ENCODE measurements at places on chromosomes 12 and 14.

DNA sequence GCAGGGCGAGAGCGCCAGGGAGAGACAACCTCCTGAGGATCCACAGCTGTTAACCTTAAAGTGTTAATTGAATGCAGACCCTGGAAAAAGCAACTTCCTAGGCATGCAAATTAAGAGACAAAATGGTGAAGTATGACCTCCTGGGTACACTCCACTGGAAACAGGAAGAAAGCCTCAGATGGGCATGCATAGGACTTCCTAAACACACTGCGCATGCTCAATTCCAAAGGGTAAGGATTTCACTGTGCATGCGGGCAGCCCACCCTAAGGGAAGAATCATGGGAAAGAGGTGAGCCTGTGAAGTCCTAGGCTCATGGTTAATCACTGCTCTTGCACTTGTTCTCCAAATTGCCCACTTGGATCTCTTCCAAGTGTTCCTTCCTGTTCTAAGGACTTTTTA lies 80.5 kb upstream of the CAPRIN2 start:
- no peak for DNase-seq

DNA sequence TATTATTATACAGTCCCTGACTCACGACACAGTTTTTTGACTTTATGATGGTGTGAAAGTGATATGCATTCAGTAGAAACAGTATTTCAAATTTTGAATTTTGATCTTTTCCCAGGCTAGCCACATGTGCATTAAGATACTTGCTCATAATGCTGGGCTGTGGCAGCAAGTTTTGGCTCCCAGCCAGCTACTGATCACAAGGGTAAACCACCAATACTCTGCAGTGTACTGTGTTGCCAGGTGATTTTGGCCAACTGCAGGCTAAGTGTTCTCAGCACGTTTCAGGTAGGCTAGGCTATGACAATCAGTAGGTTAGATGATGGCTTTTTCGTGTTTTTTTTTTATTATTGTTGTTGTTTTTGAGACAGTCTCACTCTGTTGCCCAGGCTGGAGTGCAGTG lies 69.4 kb upstream of the ACTN1 start:
- peak; percentile 49 for DNase-seq

DNA sequence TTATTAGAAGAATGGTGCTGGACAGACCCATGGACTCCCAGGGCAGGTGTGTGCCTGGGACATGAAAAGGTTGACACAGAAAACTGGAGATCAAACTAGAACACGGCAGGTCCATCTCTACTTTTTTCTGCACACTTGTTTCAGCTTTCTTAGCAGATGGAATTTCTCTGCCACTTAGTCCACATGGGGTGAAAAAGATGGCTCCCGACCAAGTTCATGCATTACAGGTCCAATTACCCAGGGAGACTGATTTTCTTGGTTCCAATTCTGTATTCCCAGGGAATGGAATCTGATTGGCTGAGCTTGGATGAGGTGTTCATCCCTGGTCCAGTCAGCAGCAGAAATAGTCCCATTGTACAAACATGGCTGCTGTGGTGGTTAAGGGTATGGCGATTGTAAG lies 238.9 kb upstream of the SRRM4 start:
- peak; percentile 4 for DNase-seq

DNA sequence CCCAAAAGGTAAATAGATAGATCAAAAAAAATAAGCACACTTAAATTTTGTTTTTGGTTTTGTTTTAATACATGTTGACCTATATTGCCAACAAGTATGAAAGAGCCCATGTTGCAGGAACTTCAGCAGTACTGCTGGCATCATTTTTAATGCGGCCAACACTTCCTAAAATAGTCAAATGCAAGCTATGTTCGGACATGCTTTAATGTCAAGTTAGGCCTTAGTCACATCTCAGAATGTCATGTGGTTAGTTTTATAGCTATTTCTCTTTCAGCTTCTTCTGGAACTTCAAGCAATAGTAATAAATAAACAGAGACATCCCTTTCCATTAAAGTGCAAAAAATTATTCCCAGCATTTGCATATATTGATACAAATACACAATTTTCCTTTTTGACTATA lies 153.4 kb downstream of the PIK3C2G start:
- no peak for DNase-seq

GRCh38 chr12:11015775-11016430 lies 6.5 kb downstream of the TAS2R19 start:
- DNase-seq, result no peak

GRCh38 chr14:28596391-28596790 lies 170.2 kb upstream of the FOXG1 start:
- no peak for DNase-seq

DNA sequence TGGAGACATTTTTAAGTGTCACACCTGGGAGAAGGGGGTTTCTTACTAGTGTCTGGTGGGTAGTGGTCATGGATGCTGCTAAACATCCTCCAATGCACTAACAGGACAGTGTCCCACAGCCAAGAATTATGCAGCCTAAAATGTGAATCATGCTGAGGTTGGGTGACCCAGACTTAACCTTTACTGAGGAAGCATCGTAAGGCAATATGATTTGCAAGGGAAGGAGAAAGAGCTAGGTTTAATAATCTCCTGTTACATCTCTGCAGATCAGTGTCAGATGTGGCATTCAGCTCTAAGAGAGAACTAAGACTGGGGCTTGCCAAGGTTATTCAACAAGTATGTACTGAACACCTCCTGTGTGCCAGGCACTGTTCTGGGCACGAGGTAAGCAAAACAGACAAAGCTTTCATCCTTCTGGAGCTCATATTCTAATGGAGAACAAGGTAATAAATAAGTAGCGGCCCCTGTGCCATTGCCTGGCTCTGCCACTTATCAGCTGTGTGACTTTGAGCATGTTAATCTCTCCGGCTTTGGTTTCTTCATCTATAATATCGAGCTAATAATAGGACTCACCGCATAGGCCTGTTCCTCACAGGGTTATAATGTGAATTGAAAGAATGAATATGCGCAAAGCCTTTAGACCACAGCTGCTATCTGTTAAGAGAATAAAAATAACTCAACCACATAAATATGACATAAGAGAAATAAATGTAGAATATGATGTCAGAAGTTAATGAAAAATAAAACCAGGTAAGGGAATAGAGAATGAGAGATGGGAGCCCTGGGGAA lies 13.5 kb upstream of the GOLGA5 start:
- DNase-seq, result no peak

DNA sequence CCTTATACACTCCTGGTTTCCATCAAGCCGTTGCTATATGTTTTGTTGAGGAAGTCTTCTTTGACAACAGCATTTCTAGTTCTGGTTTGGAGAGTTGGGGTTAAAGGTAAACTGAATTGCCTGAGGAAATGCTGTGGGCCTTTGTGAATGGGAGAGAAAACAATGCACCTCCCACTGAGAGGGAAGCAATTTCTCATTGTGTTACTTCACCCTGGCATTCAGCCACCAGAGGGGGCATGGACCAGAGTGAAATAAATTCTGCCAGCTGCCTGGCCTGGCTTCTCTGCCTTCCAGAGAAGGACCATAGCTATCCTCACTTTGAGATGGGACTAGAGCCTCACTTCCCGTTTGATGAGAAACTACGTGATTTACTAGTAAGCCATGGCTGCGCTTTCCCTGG lies 475.3 kb downstream of the EGLN3 start:
- DNase-seq, result peak; percentile 61

DNA sequence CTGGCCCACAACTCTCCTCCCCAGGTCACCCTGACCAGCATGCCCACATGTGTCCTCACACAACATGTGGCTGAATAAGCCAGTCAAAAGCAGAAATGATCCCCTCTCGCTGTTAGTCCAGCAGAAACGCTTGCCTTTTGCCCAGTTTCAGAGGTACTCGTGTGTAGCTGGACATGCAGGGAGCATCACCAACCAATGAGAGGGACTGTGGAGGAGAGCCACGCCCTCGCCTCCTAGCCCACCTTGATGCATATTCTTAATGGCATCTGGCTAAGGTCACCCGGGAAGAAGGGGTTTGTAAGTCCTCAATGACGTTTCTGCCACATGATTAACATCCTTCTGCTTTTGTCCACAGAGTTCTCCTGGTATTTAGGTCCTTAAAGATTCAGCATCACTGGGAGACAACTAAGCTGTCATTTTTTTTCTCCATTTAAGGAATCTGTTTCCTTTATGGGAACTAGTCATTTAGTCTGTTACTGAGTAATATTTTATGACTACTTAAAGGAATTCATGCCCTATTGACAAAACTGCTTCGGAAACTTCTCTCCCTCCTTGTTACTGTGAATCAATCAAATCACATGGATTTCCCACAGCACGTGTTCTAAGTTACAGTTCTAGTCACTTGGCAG lies 134.0 kb downstream of the GCH1 start:
- no peak for DNase-seq

DNA sequence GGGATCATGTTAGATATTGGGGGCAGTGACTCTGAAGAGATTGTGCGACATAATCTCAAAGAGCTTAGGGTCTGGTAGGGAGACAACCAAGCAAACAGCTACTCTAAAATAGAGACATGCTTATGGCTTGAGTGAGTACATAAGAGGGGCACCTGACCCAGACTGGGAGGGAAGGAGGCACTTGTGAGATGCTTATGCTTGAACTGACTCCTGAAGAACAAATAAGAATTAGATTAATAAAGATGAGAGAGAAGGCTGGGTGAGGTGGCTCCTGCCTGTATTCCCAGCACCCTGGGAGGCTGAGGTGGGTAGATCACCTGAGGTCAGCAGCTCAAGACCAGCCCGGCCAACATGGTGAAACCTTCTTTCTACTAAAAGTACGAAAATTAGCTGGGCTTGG lies 19.1 kb downstream of the TMTC2 start:
- no peak for DNase-seq

GRCh38 chr14:22872033-22872832 lies 693 bp downstream of the LRP10 start:
- peak; percentile 77 for DNase-seq

GRCh38 chr12:51792417-51792816 lies 56.1 kb downstream of the FIGNL2 start:
- DNase-seq, result peak; percentile 7

GRCh38 chr12:115208098-115208497 lies 524.1 kb upstream of the TBX3 start:
- DNase-seq, result no peak

- no peak for DNase-seq
Observed at GRCh38 chr12:38759621-38760020, 145.8 kb downstream of the CPNE8 start.

DNA sequence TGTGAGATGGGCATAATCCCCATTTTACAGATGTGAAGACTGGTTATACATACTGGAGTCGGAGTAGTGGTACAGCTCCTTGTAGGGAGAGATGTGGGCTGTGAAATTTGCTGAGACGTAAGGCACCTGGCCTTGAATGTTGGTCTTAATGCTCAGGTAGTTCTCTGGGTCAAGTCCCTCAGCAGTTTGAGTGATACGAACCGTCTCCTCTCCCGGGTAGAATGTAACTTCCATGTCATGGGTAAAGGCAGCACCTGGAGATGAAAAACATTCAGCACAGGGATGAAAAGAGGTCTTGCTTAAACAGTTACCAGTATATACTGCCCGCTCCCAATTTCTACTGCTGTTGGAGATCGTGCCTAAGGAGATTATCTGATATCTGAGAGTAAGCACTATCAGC lies 28.3 kb downstream of the NID2 start:
- no peak for DNase-seq
